ENCODE measurements at places on chromosomes 1 and 21.

- no peak for DNase-seq
Observed at GRCh38 chr1:94983171-94983739, 56.3 kb upstream of the CNN3 start.

GRCh38 chr1:243902100-243902499 is 52.1 kb upstream of the AKT3 start:
- no peak for DNase-seq

- no peak for DNase-seq
Observed at GRCh38 chr1:38962560-38962959, 20.9 kb upstream of the RHBDL2 start.

GRCh38 chr1:59261537-59261936 is 35.4 kb upstream of the FGGY start:
- no peak for DNase-seq

DNA sequence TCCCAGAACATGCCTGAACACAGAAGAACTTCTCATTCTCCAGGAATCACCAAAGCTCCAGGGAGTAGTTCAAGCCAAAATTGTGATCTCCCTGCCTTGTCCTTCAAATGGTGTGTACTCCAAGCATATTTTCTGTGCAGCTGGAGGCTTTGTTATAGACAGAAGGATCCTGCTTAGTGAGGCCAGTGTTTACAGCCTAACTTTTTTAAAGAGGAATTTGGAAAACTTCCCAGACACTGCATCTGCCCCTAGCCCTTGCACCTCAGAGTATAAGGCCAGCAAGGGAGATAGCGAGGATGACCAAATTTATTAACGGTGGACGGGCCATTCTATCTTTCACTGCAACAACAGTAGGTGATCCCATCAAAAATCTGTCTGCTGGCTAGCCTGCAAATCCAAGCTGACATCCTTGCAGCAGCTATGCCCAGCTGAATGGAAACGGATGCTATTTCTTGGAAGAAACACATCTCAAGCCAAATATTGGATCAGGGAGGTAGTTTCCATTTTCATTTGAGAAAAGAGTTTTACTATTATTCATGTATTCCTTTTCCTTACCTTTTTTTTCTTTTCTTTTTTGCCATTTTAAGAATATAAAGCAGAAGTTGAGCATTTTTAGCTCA is 249.8 kb downstream of the USH2A start:
- DNase-seq: no peak

GRCh38 chr21:14533499-14534428 is 12.4 kb downstream of the SAMSN1 start:
- no peak for DNase-seq

- DNase-seq: no peak
Observed at GRCh38 chr1:152112101-152112884, 3.0 kb downstream of the TCHH start.

GRCh38 chr1:227685807-227686206 is 49.3 kb downstream of the JMJD4 start:
- DNase-seq: no peak

GRCh38 chr21:21200103-21200938 is 202.1 kb downstream of the NCAM2 start:
- DNase-seq: no peak

- no peak for DNase-seq
Observed at GRCh38 chr1:236128646-236129178, 13.6 kb upstream of the GPR137B start.

GRCh38 chr1:112877750-112878149 is 78.2 kb downstream of the SLC16A1 start:
- DNase-seq: no peak

GRCh38 chr1:182229921-182230491 is 161.6 kb downstream of the GLUL start:
- no peak for DNase-seq

- DNase-seq: no peak
Observed at GRCh38 chr1:220153147-220153546, 59.2 kb downstream of the IARS2 start.

DNA sequence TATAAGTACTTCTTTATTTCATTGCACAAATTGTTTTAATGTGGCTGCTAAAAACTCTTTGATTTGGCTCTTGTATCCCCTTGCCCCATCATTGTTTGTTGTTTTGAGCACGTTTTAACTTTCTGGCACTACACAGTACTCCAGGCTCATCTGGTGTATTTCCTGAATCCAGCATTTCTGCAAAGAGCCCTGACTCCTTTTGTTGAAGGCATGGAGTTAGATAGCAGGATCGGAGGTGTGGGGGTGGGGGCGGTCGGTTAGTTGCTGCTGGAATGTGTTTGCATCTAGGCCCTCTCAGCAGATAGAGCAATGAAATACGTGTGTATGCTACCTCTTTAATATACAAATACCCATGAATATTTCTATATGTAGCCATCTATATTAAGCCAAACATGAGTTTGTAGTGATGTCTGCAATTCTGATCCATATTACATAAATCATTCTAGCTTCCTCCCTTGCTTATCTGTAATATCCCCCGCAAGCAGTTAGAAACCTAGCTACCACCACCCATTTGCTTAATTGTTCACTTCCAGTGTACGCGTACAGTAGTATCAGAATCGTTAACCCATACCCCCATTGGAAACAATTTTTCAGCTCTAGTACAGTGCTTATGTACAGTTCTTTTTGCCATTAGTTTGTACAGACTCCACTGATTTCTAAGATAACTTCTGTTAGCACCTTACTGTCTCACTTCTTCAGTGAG is 106.0 kb downstream of the NOS1AP start:
- DNase-seq: no peak

- DNase-seq: no peak
Observed at GRCh38 chr1:158951956-158952355, 20.6 kb downstream of the PYHIN1 start.

DNA sequence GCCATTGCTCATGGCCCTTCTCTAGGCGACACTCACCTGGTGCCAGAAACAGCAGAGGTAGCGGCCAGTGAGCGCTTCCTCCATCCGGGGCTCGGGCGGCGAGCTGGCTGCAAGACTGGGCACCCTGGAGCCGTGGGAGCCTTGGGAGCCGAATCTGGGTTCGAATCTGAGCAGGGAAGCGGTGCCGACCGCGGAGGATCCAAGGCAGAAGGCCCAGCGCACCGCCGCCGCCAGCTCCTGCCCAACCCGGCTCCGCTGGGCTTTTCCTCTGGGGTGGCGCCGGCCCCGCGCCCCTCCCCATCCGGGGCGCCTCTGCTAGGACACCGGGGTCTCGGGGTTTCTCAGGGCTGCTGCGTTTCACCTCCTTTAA is 1.7 kb upstream of the PRDM16 start:
- no peak for DNase-seq

- DNase-seq: no peak
Observed at GRCh38 chr21:28636752-28637691, 355.7 kb downstream of the LTN1 start.

- DNase-seq: no peak
Observed at GRCh38 chr1:12617511-12617900, 504 bp downstream of the DHRS3 start.

DNA sequence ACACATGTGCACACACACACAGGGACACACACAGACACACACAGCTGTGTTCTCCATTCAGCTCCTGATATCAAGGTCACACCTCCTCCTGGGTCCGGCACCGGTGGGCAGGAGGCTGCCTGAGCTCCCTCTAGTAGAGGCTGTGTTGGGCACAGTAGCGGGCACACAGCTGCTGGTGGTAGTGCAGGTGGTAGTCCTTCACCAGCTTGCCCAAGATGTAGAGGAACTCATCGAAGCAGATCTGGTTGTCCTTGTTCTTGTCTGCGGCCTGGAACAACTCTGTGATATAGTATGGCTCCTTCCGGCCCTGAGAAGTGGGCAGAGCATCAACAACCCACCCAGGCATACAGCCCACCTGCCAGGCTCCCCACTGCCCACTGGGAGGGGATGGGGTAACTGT is 5.6 kb upstream of the S100A8 start:
- no peak for DNase-seq

DNA sequence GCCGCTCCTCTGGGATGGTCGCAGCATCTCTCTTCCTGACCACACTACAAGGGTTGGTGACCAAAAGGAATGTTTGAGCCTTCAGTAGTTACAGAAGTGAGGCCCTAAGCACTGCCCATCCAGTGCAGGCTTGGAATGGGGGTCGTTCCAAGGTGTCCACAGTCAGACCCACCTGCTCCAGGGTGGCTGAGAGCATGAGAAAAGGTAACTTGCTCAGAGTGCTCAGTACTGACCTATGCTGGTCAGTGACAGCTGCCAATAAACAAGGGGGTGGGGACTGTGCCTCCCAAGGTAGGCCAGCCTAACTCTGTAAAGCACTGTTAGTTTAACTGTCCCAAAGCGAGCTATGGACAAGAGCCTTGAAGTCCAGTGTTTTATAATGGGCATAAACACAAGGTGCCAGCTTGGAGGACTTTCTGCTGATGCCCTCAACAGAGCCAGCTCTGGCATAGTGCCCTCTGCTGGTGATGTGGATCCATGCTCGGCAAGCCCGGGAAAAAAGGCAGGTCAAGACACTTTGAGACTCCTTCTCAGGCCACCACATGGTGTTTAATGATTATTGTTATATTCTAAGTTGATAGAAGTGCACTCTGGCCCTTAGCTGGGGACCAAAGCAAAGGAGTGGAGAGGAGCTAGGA is 78.1 kb upstream of the DNAH14 start:
- peak; percentile 12 for DNase-seq

DNA sequence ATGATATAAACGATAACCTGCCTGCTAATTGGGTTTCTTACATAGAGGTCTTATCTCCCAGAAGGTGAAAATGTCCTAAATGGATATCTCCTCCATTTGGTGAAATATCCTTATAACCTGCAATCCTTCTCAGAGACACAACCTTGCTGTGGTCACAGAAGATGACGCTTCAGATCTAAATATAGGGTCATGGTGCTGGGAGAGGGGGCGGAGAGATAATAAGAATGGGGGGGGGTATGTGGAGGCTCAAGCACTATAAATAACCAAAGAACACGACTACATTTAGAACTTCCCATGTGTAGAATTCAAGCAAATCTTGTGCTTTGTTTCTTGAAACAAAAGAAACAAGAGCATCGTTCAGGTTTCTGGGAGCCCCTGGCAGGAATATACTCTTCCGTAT is 260.6 kb upstream of the ESRRG start:
- DNase-seq: no peak

- peak; percentile 43 for DNase-seq
Observed at GRCh38 chr1:206551986-206552326, 44.6 kb downstream of the RASSF5 start.

DNA sequence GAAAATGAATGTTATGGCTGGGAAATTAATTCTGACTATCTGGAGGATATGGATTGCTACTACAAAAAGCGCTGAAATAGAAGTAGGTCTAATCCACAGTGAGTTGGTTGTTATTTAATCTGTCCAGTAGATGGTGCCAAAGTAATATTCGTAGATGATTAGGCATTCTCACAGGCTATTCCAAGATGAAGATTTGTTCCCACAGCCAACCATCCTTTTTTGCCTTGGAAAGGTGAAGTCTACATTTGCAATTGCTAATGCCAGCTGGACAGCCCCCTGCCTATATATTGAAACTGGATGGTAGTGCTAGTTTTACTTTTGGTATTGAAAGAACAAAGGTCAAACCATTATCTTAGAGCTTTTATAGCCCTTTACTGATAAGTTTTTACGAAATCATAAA is 43.8 kb downstream of the RBM11 start:
- DNase-seq: no peak

DNA sequence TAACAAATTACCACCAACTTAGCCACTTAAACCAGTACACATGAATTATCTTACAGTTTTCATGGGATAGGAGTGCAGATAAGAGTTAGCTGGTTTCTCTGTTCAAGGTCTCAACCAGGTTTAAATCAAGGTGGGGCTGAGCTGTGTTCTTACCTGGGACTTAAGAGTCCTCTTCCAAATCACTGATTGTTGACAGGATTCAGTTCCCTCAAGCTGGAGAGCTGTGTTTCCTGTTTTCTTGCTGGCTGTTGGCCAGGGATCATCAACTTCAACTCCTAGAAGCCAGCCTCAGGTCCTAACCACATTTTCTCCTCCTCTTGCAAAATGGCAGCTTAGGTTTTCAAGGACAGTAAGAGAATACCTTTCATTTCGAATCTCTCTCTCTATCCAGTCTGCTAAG is 123.8 kb upstream of the CHRM3 start:
- no peak for DNase-seq

DNA sequence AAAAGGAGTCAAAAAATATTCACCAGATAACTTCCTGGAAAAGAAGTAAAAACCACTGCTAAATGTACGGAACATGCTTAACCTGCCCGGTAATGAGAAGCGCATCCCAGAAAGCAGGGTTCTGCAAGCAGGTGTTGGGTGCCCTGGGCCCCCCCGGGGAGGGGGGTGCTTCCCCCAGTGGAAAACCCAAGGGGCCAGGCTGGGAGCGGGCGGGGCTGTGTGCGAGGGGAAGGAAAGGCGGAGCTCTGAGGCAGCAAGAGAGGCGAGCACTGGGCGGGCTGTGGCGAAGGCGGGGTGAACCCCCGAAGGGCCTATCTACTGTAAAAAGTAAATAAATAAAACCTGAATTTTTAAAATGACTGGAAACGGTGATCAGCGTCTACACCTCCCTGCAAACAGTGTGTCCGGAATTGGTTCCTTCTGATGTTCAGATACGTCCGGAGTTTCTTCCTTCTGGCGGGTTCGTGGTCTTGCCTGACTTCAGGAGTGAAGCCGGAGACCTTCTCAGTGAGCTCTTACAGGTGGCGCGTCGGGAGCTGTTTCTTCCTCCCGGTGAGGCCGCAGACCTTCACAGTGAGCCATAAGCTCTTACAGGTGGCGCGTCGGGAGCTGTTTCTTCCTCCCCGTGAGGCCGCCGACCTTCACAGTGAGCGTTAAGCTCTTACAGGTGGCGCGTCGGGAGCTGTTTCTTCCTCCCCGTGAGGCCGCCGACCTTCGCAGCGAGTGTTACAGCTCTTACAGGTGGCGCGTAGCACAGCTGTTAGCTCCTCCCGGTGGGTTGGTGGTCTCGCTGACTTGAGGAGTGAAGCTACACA is 13.4 kb downstream of the FTCD start:
- no peak for DNase-seq

DNA sequence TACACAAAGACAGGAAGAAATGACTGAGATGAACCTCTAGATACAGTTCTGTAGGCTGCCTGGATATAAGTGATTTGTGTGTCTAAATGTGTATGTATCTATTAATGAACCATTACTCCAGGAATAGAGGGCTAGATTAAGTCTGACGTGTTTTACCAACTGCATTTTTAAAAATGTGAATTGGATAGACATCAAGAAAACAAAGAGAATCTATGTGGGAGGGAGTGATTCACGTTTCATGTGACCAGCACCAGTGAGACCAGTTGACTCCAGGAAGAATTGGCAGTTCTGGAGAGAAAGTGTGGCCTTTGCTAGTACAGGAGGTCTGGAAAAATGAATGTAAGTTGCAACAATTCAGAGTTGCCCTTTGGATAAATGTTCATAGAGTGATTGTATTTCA is 53.4 kb upstream of the RGS21 start:
- no peak for DNase-seq

DNA sequence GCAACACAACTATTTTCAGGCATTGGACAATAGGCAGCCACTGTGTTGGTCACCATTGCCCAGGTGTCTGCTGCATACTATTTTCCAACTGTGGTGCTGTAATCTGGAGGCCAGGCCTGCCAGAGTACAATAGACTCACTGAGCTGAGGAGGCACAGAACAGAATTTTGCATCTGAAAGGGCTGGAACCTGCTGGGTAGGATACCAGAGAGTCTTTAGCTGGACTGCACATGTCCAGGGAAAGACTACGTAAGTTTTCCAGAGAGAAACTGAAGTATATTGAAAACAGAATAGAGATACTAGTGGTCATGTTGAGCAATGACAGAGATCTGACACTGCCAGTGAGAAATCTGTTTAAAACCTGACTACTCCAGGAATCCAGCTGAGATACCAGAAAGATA is 200.8 kb downstream of the RASAL2 start:
- DNase-seq: no peak

GRCh38 chr1:69976896-69977295 is 228.5 kb downstream of the LRRC40 start:
- no peak for DNase-seq

GRCh38 chr1:108661030-108661609 is at the start of gene HENMT1:
Gene HENMT1 (minus strand): TSS chr1:108661093. CDS start chr1:108659884, 1,209 bp downstream.
- DNase-seq: peak; percentile 54
